ENCODE measurements at places on chromosomes 7 and 10.

DNA sequence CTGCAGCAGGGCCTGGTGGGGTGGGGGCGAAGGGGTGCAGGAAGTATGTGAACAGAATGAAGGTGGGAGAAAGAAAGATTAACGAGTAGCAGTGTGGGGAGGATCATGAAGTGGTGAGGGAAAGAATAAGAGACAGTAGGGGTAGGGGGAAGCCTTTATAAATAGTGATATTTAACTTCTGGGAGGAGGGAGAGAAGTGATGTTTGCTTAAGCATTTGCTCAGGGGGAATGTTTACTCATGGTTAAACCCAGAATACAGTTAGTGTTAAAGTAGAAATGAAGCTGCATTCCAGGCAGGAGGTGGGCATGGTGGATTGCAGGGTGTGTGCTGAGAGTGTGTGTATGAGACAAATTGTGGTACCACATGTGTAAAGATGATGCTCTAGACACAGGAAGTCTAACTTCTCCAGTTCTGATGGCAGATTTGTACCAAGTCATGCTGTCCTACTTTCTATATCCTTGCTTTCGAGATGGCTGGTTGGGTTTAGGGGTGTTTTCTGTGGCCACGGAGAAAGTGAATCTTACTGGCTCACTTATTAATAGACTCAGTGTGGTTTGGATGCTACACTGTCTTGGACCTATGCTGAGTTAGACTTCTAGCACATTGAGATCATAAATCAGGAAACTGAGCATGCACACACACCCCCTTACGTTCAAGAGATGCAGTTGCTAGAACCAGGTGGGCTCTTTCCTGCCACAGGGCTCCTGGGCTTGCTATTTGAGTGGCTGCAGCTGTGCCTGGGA, 10.6 kb upstream of the DNMBP start:
- DNase-seq, result no peak

DNA sequence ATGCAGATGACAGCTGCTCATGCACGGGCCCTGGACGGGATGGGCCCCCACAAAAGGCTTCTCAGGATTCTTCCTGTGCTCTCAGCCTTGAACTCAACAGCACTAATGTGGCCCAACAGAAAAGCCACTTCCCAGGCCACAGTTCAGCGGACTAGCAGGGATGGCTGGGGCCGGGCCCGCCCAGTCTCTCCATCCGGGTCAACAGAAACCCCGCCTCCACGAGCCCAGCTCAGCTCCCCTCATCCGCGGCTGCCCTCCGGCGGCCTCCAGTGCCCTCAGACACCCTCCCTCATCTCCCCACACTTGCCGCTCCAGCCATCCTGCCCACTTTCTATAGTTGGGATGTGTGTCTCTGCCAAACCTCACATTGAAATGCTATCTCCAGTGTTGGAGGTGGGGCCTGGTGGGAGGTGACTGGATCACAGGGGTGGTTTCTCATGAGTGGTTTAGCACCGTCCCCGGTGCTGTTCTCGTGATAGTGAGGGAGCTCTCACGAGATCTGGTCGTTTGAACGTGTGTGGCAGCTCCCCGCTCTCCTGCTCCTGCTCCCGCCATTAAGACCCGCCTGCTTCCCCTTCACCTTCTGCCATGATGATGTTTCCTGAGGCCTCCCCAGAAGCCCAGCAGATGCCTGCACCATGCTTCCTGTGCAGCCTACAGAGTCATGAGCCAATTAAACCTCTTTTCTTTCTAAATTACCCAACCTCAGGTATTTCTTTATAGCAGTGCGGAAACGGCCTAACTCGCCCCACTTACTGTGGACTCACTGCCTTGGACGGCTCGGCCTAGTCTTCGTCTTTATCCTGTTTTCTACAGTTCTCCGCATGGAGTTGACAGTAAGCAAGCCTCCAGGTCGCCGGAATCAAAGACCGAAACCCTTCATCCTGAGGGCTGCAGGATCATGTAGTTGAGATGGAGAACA, 169.9 kb upstream of the RNF32 start:
- DNase-seq, result no peak

DNA sequence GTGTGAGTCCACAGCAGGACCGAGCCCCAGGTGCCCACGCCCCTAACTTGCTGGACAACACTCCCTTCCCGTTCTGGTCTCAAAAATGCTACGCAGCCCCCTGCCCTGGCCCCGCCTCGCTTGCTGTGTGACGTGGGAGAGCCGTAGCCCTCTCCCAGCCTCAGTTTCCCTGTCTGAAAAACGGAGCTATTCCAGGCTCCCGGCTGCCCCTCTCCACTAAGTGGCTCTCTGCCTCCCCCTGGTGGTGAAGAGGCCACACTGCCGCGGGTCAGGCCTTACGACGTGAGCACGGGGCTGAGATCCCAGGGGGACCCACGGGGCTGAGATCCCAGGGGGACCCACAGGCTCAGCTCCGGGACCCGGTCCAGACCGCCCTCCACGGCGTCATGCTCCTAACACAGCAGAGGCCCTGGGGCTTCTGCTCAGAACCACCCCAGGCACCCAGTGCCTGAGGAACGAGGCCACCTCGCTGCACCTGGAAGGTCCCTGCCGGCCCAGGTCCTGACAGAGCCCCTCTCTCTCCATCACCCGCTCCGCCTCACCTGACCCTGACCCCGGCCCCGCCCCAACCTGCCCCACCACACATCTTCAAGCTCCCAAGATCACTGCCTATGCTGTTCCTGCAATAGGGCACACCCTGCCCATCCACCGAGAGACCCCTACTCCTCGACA, 26.7 kb downstream of the MICALL2 start:
- no peak for DNase-seq

- no peak for DNase-seq
Measured at GRCh38 chr7:24717694-24718320, 39.5 kb downstream of the GSDME start.

GRCh38 chr10:110366635-110367034, 61.9 kb upstream of the SMNDC1 start:
- DNase-seq, result no peak

GRCh38 chr10:102131286-102132170, 1.3 kb upstream of the PPRC1 start:
- no peak for DNase-seq
